Type B pancreatic cell (in vitro differentiated cells): ENCODE measurements at places on chromosomes 16 and 17. TPM values are rescaled to one million over a fixed set of nuclear protein-coding genes. Genes with fewer than 3 reads are reported as not detected.

GGT6 gene
- total RNA-seq = 1.0 and 1.4 TPM in 2 replicates

DNA sequence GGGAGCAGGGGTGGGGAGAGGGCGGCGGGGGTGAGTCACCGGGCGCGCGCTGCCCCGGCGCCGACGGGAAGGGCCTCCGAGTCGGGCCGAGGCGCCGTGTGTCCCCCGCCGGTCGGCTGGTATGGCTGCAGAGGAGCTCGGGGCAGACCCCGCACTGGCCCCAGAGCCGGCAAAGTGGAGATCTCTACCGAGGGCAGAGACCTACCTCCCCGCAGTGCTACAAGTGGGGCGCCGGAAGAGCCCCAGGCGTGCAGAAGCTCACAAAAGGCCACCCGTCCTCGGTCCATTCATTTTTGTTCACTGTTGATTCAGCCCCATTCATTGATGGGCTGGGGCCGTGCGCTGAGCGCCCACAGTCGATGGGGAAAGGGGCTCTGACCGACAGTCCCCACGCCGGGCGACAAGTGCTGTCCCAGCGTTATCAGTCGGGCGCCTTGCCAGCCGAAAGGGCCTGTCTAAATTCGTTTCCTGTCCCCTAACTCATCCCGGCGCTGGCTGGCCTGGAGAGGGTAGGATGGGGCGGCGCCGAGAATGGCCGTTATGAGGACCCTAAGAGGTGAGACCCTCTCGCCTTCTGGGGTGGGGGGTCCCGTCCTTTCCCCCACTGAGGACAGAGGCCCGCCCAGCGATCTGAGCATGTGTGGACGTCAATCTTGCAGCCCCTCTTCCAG is 709 bp upstream of the ENO3 start:
- DNase-seq = no peak
- H3K4me3 ChIP-seq = peak overlapping the region; percentile 84
- H3K27ac ChIP-seq = peak overlapping the region; percentile 72
- peaks cover 32% of the 10 kb centered on the region for H3K4me1 ChIP-seq
- H3K27me3 ChIP-seq = no peaks in the 10 kb centered on the region

ATP2C2 gene
- total RNA-seq = 12.2 and 19.3 TPM in 2 replicates

DNA sequence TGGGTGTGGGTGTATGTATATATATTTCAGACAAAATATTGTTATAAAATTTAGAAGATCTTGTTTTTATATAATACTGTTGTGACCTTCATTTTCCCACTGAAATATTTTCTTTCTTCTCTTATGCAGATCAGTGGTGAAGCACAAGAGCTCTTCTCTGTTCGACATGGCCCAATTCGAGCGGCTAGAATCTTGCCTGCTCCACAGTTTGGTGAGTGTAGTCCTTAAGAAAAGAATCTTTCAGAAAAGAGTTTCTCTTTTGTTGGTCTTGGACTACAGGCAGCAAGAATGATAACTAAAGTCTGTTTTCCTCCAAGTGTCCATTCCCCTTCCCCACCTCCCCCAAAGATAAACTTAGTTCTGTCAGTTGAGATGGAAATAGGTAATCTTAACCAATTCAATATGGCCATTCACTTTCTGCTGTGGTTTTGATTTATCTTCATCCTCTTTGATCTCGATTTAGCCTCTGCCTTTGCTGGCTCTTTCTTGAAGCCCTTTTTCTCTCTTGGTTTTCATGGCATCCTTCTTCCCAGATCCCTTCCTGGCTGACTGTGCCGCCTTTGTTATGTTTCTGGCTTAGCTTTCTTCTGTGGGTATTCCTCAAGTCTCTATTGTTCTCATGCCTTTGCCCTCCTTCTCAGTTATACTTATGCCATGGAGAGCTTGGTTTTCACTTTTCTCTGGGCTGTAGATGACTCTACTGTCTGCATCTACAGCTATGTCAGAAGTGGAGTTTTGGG is 69.6 kb downstream of the BCAS3 start:
- DNase-seq = no peak
- H3K27me3 ChIP-seq = no peaks in the 10 kb centered on the region
- H3K27ac ChIP-seq = peak overlapping the region; percentile 22
- H3K4me1 ChIP-seq = peaks cover 17% of the 10 kb centered on the region

- H3K36me3 ChIP-seq = no peaks in the 10 kb centered on the region
- DNase-seq = no peak
- no peak overlapping the region for H3K4me3 ChIP-seq
- H3K4me1 ChIP-seq = no peaks in the 10 kb centered on the region
- H3K27ac ChIP-seq = no peak overlapping the region
- H3K27me3 ChIP-seq = peaks cover 7% of the 10 kb centered on the region
Observed at GRCh38 chr16:12587646-12588277, 215.9 kb downstream of the CPPED1 start.

CYB561 gene
- total RNA-seq = 34.5 and 85.1 TPM in 2 replicates

IRF8 gene
- 12.6 and 21.0 TPM in 2 replicates for total RNA-seq

DNA sequence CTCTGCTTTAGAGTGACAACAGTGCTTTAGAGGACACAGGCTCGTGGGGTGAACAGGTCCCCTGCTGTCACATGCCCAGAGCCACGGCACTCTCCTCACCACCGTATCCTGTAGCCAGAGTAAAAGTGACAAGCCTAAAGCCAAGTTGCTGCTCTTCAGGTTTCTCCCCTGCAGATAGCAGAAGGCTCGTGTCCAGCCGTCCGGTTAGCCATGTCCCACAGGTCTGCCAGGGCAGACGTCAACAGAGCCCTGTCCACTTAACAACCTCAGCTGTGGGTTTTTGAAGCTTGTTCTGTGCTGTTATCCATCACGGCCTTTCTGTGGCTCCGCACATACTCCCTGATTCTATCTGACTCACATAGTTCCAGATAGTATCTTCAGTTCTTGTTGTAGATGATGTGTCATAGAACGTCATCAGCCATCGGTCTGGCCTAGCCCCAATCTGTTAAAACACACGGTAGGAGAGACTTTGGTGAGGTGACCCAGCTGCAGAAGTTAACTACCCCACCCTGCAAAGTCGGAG is 100.7 kb downstream of the SOCS1 start:
- H3K27me3 ChIP-seq = no peaks in the 10 kb centered on the region
- no peaks in the 10 kb centered on the region for H3K36me3 ChIP-seq
- no peak overlapping the region for H3K4me3 ChIP-seq
- H3K4me1 ChIP-seq = peaks cover 24% of the 10 kb centered on the region
- no peak for DNase-seq

DNA sequence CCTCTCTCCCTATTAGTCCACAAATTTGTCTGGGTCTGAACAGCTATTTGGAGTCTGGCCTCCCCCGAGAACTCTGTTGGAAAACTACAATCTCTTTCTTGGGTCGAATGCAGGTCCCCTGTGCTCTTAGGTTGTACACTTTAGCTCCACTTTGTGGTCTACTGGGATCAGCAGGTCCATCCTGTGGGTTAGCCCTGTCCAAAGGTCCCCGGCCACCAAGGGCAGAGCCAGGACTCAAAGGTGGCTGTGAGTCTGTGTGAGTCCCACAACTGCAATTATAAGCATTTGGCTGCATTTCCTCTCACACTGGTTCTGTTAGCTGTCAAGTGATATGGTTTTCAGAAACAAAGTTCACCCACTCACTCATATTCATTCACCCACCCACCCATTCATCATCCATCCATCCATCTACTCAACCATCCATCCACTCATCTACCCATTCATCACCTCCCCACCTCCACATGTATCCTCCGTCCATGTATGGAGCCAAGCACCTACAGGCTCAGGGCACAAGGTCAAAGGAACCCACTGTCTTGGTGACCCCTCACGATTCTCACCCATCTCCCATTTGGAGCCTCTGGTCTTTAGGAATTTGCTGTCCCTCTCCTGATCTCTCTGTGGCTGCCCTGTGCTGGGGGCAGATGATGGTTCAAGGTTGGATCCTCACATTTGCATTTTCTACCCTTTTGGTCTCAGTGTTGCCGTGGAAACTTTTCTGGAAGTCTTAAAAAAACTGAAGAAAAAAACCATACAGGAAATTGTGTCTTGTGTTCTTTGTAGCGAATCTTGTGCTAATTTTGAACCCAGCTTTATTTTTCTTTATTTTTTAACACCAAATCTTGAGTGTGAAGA is 45.8 kb downstream of the IRF8 start:
- no peak overlapping the region for H3K27ac ChIP-seq
- H3K27me3 ChIP-seq = peaks cover 50% of the 10 kb centered on the region
- no peak for DNase-seq
- H3K4me1 ChIP-seq = peaks cover 3% of the 10 kb centered on the region

- no peak for DNase-seq
- no peaks in the 10 kb centered on the region for H3K36me3 ChIP-seq
- H3K27me3 ChIP-seq = peaks cover 16% of the 10 kb centered on the region
- peaks cover 5% of the 10 kb centered on the region for H3K4me1 ChIP-seq
Observed at GRCh38 chr16:88634141-88634993, 4.0 kb upstream of the IL17C start.

DNA sequence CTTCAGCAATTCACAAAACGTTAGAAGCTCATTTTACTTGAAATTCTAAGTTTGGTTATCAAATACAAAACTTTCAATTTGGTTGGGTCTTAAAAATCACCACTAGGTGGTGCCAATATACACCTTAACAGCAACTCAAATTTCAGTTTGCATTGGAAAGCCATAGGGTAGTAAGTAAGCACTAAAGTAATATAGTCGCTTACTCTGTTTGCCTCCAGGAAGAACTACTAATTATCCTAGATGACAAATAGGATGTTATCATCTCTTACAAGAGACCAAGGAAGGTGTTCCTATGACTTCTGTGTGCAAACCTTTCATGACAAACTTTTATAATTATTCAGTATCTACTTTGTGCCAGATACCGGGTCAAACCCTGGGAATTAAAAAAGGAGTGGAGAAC is 93.3 kb downstream of the MYO1D start:
- H3K27me3 ChIP-seq = no peaks in the 10 kb centered on the region
- no peak for DNase-seq
- no peak overlapping the region for H3K27ac ChIP-seq
- peaks cover 5% of the 10 kb centered on the region for H3K4me1 ChIP-seq

- no peak for DNase-seq
- no peak overlapping the region for H3K27ac ChIP-seq
- H3K4me1 ChIP-seq = no peaks in the 10 kb centered on the region
- peaks cover 4% of the 10 kb centered on the region for H3K27me3 ChIP-seq
- H3K4me3 ChIP-seq = no peak overlapping the region
- no peaks in the 10 kb centered on the region for H3K36me3 ChIP-seq
Observed at GRCh38 chr16:62205459-62205858, 169.2 kb upstream of the CDH8 start.

KRT20 gene
- 13.0 and 41.9 TPM in 2 replicates for total RNA-seq

PRSS53 gene
- 3.5 and 5.1 TPM in 2 replicates for total RNA-seq

- peaks cover 11% of the 10 kb centered on the region for H3K27me3 ChIP-seq
- no peak overlapping the region for H3K27ac ChIP-seq
- H3K4me1 ChIP-seq = peaks cover 12% of the 10 kb centered on the region
- H3K36me3 ChIP-seq = no peaks in the 10 kb centered on the region
- no peak for DNase-seq
Observed at GRCh38 chr17:74037320-74037719, 166.2 kb upstream of the RPL38 start.

TANGO6 gene
- total RNA-seq = 5.0 and 13.0 TPM in 2 replicates

GNGT2 gene
- total RNA-seq = 0.34 TPM in 1 of 2 replicates, not detected in the other

DNA sequence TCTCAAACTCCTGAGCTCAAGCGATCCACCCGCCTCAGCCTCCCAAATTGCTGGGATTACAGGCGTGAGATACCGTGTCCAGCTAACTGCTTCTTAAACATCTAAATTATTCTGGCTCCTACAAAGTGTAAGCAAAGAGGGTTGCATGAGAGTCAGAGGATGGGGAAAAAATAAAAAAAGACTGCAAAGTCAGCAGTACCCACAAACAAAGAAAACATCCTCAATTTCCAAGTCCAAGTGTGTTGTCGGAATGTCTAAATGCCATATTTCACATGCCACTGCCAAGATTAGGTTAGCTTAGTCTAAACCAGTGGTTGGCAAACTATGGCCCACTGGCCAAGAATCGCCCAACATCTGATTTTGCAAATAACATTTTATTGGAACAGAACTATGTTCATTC is 13.0 kb upstream of the PHLPP2 start:
- H3K36me3 ChIP-seq = peaks cover 35% of the 10 kb centered on the region
- no peak for DNase-seq
- no peak overlapping the region for H3K27ac ChIP-seq
- H3K4me3 ChIP-seq = no peak overlapping the region
- no peaks in the 10 kb centered on the region for H3K27me3 ChIP-seq

DNA sequence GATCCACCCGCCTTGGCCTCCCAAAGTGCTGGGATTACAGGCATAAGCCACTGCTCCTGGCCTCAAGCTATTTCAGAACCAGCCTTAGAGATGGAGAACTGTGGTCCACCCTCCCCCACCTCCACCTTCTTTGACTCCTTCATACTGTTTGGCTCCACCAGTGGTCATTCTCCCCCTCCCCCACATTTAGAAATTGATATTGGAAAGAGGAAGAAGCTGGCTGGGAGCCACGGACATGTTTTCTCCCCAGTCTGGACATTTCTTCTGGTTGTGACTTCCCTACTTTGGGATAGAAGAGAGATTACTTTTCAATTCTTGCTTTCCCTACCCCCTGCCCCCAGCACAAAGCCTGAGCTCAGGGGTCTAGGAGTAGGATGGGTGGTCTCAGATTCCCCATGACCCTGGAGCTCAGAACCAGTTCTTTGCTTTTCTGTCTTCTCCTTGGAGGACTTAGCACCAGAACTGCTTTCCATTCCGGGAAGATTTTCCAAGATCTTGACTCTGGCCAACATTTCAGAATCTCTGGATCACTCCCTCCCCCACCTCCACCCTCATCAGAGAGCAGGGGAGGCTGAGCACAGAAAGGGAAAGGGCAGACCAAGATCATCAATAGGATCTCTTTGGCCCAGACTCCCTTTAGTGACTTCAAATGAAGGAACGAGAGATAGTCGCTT is 16.3 kb downstream of the CAVIN1 start:
- H3K4me1 ChIP-seq = peaks cover 22% of the 10 kb centered on the region
- no peak for DNase-seq
- H3K36me3 ChIP-seq = peaks cover 6% of the 10 kb centered on the region

DNA sequence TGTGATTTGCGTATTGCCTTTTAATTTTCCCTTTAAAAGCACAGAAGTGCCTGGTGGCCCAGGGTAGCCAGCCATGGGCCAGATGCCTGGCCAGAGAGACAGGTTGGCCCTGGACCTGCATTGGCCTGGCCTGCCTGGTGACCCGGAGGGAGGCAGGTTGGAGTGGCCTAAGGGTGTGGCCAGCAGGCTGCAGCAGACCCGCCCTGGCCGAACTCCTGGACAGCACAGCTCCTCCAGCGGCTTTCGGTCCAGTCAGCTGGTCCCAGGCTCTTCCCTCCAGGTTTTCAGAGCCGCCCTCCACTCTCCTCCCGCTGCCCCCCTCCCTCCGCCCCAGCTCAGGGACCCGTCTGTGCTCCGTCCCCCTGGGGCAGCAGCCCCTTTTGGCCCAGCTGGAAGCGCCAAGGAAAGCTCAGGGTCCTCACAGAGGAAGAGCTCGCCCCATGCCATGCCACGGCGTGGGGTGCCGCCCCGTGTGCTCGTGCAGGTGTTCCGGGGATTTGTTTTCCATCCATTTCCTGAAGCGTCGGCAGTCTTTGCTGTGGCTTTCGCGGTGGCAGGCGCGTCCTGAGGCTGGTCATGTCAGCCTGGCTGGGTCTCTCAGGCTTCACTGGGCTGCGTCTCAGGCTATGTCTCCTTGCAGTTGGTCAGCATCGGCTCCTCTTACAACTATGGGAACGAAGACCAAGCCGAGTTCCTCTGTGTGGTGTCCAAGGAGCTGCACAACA is 18.1 kb downstream of the PRSS27 start:
- H3K27ac ChIP-seq = no peak overlapping the region
- no peaks in the 10 kb centered on the region for H3K27me3 ChIP-seq
- DNase-seq = no peak
- H3K4me1 ChIP-seq = no peaks in the 10 kb centered on the region
- no peak overlapping the region for H3K4me3 ChIP-seq
- no peaks in the 10 kb centered on the region for H3K36me3 ChIP-seq

GRCh38 chr17:21217346-21217745 is 3.4 kb upstream of the TMEM11 start:
- no peak for DNase-seq
- peaks cover 9% of the 10 kb centered on the region for H3K36me3 ChIP-seq
- H3K4me3 ChIP-seq = peak overlapping the region; percentile 54
- peak overlapping the region; percentile 21 for H3K27ac ChIP-seq

JUP gene
- 169 and 505 TPM in 2 replicates for total RNA-seq

CCL16 gene
- not detected in 2 replicates for total RNA-seq
